ENCODE measurements at places on chromosomes 3 and 15.
A peak's percentile ranks its signal among the peaks of the same experiment; 100 is the strongest.

DNA sequence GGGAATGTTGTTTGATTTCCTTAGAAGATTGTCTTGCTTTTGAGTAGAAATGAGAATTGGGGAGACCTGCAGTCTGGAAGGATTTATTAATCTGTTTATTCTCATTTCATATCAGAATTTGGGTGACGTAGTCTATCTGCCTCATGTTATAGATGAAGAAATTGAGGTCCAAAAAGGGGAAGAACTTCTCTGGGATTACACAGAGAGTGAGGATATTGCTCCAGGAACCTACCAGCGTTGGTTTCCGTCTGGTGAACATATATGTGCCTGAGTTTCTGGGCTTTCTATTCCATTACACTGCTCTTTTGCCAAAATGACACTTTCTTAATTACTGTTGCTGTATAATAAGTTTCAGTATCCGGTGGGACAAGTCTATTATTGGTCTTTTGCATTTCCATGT is 51.8 kb downstream of the CTDSPL start:
- no peak for DNase-seq

DNA sequence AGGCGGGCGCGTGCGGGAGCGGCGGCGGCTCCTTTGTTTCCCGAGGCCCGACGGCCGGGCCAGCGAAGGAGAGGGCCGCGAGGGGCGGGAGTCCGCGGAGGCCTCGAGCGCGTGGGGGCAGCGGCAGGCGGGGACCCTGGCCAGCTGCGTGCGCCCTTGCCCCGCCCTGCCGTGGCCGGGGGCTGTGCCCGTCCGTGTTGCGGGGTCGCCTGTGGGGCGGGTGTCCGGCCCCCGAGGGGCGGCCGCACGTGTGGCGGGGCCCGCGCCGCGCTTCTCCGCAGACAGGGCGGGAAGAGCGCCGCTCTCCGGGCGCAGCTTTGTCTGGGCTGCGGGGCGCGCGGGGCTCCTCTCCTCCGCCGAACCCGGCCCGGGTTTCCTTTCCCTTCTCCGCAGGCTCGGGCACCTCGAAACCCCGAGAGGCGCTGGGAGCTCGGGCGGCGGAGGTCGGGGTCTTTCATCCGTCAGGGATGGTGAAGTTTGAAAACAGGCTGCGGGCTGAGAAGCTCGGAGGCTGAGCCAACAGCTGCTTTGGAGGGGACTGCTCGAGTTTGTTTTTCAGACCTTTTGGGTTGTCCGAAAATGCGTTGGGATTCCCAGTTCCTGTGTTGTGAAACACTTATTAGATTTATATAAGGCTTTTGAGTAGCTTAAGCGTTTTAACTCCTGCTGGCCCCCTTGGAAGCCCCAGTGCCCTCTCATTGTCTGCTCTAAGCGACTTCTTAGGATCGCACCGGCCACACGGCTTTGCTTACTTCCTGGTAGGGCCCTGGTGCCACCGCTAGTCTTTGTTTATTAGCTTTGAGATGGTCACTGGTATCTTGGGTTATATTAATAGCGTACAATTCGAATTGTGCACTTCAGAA is 817 bp downstream of the USP3 start:
- peak; percentile 57 for DNase-seq

GRCh38 chr3:36615861-36616260 is 148.5 kb downstream of the DCLK3 start:
- DNase-seq: no peak

GRCh38 chr3:39166932-39167532 is 13.6 kb upstream of the CSRNP1 start:
- no peak for DNase-seq

DNA sequence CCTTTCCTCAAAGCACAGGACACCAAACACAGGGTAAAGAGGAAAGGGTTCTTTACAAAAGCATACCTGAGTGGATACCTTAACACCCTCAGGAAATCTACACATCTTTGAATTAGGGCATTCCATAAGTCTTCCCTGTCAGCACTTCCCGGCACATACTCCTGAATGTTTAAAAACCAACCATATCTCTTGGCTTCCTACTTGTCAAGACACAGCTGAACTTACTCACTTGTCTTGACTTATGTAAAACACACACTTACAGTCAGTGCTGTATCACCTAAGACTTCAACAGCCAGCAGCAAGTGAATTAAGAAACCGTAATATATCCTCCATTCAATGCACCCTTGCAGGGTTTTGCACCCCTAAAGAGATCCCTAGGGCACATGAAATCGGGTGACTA is 17.5 kb downstream of the IL1RAP start:
- DNase-seq: no peak

GRCh38 chr3:97917813-97918536 is 54.3 kb downstream of the RIOX2 start:
- no peak for DNase-seq

DNA sequence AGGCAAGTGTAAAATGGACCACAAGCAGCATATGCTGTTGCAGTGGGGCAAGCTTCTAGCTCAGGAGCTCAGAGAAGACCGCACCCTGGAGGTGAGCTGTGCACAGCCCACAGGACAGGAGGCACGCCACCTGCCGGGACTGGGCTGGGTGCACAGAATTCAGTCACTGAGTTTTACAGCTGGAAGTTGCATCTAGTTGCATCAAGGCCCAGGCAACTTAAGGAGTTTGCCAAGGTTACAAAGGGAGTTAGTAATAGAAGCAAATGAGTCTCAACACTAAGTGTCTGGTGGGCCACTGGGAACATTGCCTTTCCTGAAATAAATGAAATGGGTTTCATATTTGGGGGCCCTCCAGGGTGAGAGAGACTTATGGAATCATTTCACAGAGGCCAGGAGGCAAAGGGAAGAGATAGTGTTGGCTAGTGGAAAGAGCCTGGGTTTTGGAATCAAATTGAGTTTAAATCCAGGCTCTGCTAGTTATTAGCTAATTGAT is 36.0 kb upstream of the TIMP4 start:
- DNase-seq: no peak

DNA sequence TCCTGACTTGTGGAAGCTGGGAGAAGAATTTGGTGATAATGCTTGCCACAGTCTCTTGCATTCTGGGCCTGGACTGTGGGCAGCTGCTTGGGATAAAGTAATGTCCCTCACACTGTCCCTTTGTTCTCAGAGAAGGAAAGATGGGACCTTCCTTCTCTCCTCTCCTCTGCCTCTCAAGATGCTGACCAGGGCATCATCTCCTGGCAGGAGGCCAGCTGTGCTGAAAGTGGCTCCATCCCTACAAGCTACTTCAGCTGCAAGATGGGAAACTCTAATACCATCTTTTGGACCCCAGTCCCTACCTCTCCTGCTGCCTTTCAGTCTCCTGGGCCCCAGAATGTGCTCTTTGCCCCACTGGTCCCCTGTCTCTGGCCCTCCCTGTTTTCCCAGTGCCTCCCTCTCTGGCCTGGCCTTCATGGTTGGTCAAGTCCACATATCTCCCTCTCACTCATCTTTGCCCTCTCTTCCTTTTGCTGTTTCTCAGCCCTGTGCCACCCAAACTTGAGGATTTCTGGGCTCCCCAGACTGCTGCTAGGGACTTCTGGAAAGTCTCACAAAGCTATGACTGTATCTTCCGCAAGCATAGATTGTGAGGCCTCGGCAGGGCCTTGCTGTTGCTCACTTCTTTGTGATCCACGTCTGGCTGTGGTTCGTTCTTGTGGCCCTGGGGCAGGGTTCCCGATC is 7.1 kb upstream of the SLC6A20 start:
- DNase-seq: no peak

DNA sequence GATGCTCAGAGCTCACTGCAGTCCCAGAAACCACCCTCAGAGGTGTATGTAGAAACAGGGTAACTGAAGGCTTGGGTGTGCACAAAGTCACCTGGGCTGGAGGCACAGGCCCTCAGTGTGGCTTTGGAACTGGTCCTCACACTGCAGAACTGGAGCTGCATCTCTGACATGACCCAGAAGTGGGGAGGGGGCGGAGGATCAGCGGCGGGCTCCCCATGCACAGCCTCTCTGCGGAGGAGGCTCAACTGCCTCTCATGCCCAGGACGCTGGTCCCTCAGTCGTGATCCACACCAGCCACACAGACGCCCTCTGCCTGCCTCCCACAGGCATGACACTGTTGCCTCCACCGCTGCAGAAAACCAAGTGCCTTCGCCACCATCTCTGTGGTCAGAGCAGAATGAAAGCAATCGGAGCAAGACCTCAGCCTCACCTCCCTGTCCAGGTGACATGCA is 73.7 kb downstream of the TM2D3 start:
- DNase-seq: no peak

- DNase-seq: no peak
These were observed 292.9 kb upstream of the NR2F2 start for GRCh38 chr15:96037584-96037983.

DNA sequence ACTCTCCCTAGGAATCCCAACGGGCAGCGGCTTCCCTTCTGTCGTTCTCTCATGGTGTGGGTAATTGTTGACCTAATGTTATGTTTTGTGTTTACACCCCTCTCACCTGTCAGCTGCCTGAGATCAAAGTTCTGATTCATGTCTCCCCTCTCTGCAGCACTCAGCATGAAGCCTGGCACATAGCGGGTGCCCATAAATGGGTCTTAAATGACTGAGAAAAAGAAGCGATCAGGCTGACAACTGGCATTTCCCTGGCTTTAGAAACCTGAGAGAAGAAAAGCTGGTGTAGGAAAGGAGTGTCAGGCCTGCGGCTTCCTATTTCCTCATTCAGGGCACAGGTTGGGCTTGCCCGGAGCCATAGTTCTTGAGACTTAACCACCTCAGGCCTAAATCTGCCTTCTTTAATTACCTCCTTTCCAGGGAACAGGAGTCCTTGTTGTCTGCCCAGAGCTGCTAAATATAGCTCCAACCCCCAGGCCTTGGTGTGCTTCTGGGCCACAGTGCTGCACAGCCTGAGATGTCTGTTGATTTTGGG is 31.8 kb downstream of the LPP start:
- no peak for DNase-seq

DNA sequence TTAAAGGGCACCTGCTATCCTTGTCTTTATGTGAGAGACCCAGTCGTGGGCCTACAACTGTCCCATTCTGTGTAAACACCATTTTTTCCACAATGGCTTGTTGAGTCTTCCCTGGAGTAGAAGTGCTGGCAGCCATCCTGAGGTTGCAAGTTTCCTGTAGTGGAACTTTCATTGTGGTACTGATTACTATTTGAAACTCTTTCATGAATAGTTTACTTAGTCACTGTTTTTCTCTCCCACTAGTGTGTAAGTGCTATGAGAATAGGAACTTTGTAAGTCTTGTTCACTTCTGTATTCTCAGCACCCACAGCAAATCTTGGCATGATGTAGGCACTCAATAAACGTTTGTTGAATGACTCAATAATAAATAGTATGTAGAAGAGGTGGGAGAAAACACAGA is 48.6 kb downstream of the RARB start:
- no peak for DNase-seq

- no peak for DNase-seq
These were observed 1.7 kb upstream of the CLN6 start for GRCh38 chr15:68231102-68231818.

DNA sequence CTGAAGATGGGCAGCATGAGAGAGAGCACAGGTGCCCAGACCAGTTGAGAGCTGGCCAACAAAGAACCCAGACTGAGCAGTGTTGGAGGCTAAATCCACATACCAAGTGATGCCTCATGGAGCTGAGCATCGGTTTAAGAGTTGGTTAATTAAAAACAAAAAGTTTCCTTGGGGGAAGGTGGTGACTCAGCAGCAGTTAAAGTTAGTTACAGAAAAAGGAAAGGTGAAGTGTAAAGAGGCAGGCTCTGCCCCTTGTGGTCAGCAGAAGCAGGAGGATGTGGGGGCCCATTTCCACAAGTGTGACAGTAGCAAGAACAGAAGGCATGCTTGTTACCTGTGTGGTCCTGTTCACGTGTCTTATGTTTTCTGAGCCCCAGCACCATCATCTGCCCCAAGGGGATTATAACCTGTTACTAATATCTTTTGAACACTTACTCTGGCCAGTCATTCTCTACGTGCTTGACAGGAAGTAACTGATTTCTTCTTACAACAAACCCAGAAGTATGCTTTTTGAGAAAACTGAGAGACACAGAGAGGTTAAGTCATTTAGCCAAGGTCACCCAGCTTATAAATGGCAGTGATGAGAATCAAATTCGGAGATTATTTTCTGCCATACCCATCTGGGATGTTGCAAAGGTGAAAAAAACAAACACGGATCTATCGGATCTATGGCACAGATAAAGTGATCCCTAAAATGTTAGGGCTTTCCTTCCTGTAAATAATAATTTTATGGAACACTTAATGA is 91.0 kb downstream of the EPHB1 start:
- DNase-seq: no peak

GRCh38 chr15:101637516-101637915 is 14.7 kb downstream of the TM2D3 start:
- no peak for DNase-seq

GRCh38 chr3:41370307-41370706 is 171.0 kb downstream of the CTNNB1 start:
- no peak for DNase-seq

- DNase-seq: no peak
These were observed 140.3 kb downstream of the TBC1D5 start for GRCh38 chr3:17602126-17602525.

DNA sequence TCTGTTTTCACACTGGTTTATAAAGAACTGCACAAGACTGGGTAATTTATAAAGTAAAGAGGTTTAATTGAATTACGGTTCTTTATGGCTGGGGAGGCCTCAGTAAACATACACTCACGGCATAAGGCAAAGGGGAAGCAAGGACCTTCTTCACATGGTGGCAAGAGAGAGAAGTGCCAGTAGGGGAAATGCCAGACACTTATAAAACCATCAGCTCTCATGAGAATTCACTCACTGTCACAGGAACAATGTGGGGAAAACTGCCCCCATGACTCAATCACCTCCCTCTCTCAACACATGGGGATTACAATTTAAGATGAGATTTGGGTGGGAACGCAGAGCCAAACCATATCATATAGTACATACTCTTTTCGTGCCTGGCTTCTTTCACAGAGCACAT is 42.4 kb downstream of the MAP2K1 start:
- no peak for DNase-seq

- DNase-seq: no peak
These were observed 11.1 kb downstream of the CD80 start for GRCh38 chr3:119548341-119548740.

GRCh38 chr3:108250626-108251025 is 28.4 kb upstream of the IFT57 start:
- no peak for DNase-seq

GRCh38 chr15:65732698-65733097 is 59.4 kb downstream of the DENND4A start:
- no peak for DNase-seq

DNA sequence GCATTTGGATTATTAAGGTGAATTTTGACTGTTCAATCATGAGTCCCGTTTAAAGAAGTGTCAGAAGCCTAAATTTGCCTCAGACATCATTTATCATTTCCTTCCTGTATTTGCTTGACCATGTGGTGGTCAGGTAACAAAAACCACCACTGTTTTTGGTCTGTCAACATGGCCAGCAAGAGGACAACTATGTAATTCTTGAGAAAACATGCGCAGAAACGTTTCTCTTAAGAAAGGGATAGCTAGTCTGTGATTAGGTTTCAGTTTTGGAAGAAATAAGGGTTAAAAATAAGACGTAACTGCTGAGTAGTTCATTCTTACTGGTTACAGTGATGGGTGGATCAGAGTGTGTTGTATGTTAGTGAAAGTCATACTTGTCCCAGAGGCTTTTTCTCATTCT is 204.5 kb downstream of the AKAP13 start:
- peak; percentile 25 for DNase-seq
